ENCODE measurements at places on chromosomes 3 and 15. TPM values are rescaled to one million over a fixed set of nuclear protein-coding genes. Genes with fewer than 3 reads are reported as not detected.

GRCh38 chr3:61847784-61848462, 286.6 kb downstream of the PTPRG start:
- DNase-seq = peak; percentile 84

- DNase-seq = no peak
These were observed 5.3 kb downstream of the GABRA5 start for GRCh38 chr15:26872206-26872605.

DNA sequence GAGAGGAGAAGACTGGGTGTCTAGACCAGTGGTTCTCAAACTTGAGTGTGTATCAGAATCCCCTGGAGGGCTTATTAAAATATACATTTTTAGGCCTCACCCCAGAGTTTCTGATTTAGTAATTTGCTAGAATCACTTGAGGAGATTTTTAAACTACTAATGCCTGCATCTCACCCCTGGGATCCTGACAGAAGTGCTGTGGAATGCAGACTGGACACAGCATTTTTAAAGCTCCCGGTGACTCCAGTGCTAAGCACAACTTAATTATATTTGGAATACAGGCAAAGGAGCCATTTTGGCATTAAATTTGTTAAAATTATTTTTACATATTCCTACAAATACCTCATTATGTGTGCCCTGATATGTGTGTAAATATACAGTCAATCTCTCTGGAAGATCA, 26.7 kb upstream of the COL6A6 start:
- no peak for DNase-seq

GRCh38 chr3:15287565-15288330, 44.6 kb downstream of the SH3BP5 start:
- DNase-seq = no peak

- DNase-seq = no peak
These were observed 50.4 kb downstream of the PDE8A start for GRCh38 chr15:85031944-85032558.

GRCh38 chr3:73423116-73423515, 201.6 kb downstream of the PDZRN3 start:
- DNase-seq = no peak

The FYCO1 gene
- 47.3 TPM for total RNA-seq
